Mucosa of descending colon (tissue), 3 donors: ENCODE measurements at places on chromosomes 7 and 10. TPM values are rescaled to one million over a fixed set of nuclear protein-coding genes. Genes with fewer than 3 reads are reported as not detected.

Gene ABCF2
- 27.0 TPM for total RNA-seq

GRCh38 chr10:90321132-90321816, 536.6 kb downstream of the HTR7 start:
- DNase-seq, result no peak

DNA sequence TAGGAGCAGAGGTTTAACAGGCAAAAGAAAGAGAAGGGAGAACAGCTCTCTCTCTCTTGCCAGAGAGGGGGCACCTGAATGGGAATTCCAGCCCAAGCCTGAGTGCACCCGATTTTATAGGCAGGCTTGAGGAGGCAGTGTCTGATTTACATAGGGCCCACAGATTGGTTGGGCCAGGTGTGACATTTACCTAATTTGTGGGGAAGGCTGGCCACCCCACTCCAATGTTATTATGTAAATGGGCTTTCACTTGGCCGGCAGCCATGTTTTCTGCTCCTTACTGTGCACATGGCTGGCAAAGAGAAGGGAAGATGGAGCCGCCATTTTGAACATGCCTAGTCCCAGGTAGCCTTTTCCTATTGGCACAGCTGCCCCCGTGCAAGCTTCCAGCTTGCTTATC, 735.5 kb upstream of the AUTS2 start:
- DNase-seq, result no peak

DNA sequence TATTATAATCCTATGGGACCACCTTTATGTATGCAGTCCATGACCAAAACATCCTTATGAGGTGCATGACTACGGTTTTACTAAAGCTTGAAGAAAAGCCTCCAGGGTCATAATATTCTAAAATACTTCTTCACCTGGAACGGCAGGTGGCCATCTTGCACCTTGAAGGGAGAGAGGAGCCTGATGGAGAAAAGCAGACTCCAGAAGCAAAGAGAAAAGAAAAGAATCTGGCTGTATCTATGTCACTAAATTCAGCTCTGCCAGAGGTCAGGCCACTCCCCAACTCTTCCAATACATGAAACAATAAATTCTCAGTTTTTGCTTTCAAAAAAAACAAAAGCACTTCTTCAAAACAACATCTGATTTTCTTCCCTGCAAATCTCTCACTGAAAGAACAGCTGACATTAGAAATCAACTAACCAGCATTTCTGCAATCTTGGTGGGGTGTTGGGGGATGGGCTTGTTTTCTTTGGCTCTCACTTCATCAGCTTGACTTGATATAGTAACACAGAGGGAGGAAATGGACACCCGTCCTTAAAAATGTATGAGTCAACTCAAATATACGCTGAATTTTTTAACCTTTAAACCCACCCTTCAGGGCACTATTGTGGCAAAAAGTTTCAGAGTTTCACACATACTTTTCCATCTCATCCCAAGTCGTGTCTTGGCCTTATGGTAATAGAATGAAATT, 21.7 kb downstream of the HIBADH start:
- DNase-seq, result no peak

DNA sequence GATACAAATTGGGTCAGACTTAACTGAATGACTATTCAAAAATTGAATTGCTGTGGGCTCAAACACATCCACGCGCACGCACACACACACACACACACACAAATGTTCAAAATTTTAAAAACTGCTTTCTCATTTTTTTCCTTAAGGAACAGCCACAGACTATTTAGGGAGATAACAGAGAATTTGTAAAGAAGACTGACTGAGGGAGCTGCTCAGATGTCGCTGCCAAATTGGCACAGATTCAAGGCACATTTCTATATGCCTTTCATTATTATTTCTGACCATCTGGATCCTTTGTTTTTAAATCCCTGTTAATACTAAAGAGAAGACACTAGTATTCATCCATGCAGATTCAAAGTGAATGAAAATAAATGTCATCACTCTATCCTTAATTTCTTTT, 154.8 kb downstream of the DGKB start:
- no peak for DNase-seq

- no peak for DNase-seq
These were observed 356.8 kb downstream of the PLXDC2 start for GRCh38 chr10:20173046-20173445.

- no peak for DNase-seq
These were observed 9.5 kb downstream of the OGDHL start for GRCh38 chr10:49752584-49752983.

DNA sequence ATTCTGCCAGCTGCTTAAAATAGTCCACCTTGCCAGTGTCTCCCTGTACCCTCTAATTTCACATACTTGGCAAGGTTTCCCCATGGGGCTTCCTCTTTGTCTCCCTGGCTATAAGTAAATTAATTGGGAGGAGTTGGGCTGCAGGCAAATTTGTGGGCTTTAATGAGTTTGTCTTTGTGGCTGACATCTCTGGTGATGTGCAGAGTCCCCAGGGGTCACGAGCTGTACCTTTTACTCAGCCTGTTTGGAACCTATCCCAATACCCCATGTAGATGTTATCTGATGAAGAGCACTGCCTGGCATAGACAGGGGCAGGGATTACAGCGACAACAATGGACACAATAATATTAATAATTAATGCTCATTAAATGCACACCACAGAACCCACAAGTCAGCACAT, 132.5 kb downstream of the SLIT1 start:
- no peak for DNase-seq

- DNase-seq, result no peak
These were observed 25.9 kb upstream of the FAM20C start for GRCh38 chr7:166338-167060.
